ENCODE measurements at places on chromosomes 6 and 20.

DNA sequence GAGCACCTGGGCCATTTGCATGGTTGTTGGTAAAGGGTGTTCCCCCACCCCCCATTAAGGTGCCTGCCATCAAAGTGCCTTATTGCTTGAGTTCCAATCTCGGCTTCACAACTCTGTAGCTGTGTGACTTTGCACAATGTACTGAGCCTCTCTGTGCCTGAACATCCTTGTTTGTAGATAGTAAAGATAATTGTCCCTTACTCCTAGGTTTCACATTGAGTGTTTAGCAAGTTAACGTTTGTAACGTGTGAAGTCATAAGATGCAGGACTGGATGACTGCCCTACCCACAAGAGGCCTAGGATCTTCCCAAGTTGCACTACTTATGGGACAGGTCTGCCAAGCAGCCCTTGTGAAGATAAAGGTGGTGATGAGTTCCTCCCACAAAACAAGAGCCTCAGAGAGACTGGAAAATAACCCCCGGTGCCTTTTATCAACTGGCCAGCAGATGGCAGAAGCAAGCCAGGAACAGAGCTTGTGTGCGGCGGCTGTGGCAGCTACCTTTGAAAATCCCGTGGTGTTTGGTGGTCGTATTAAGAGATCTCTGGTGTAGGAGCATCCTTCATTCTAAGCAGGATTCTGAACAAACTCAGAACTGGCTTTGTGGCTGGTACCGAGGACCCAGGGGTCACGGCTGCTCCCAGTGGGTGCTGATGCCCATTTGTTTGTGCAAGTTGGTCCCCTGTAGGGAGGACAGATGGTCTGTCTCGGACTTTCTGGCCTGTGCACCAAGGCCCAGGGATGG, 99.1 kb downstream of the CDH26 start:
- peak; percentile 70 for DNase-seq

GRCh38 chr20:60345106-60345505, 386.9 kb downstream of the CDH26 start:
- no peak for DNase-seq

- no peak for DNase-seq
These were observed 29.7 kb upstream of the FAM50B start for GRCh38 chr6:3819161-3820110.

DNA sequence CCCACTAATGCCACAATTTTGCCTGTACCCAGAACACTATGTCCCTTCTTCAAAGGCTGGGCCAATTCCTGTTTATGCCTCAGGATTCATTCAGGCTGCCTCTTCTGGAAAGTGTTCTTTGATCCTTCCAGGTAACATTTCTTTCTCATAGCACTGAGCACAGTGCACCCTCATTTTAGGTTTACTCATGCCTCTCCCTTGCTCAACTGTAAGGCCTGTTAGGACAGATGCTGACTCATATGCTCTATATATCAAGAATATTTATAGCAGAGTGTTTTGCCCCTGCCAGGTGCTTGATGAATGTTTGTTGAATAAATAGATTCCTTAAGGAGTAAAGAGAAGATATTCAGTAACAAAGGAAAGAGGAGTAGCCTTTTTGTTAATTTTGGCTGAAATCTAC, 263.9 kb downstream of the PHF3 start:
- no peak for DNase-seq

GRCh38 chr20:46799781-46800408, 90.4 kb downstream of the SLC2A10 start:
- DNase-seq = no peak

GRCh38 chr20:62874964-62875344, 13.3 kb upstream of the TCFL5 start:
- DNase-seq = no peak

GRCh38 chr20:12984069-12984765, 24.6 kb upstream of the SPTLC3 start:
- DNase-seq = no peak

DNA sequence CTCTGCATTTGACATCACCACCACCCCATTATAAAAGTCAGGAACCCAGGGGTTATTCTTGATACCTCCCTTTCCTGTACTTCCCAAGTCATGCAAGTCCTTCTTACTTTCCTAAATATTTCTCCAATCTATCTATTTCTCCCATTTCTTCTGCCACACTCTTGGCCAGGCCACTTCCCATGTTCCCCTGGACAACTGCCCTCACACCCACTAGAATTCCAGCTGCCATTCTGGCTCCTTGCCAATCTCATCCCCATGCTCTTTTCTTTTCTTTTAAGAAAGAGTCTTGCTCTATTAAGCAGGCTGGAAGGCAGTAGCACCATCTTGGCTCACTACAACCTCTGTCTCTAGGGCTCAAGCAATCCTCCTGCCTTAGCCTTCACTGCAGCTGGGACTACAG, 15.2 kb downstream of the DEFB132 start:
- no peak for DNase-seq

GRCh38 chr6:39891976-39892375, 42.3 kb downstream of the MOCS1 start:
- DNase-seq = no peak
